Left renal cortex interstitium (tissue), 4 donors: ENCODE measurements at places on chromosomes 4 and X.

DNA sequence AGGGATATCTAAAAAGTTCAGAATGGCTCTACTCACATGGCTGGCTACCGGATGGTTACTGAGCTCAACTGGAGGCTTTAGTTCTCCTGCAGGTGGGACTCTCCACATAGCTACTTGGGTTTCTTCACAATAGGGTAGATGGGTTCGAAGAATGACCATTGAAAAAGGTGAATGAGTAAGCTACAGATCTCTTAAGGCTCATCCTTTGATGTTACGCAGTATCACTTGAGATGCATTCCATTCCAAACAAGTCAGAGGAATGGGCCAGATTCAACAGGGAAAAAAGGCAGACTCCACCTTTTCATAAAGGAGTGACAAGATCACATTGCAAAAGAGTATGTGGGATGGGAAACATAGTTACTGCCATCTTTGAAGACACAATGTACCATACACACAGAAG, 52.6 kb downstream of the DDX53 start:
- DNase-seq = no peak

DNA sequence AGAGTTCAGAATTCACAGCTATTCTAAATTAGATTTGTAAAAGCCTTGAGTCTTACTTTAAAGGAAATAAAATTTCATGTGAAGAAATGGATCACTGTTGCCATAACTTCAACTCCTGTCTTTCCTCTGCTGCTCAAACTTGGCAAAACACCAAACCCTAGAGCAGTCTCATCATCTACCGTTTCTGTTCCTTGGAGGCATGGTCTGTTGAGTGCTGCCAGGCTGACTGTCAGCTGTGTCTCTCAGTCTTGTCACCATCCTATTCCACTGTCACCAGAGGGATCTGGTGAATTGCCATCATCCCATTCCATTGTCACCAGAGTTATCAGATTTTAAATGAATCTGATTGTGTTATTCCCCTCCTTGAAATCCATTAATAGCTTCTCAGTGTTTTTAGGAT, 55.6 kb downstream of the STIM2 start:
- no peak for DNase-seq

- DNase-seq = no peak
These were observed 52.5 kb upstream of the PROM1 start for GRCh38 chr4:16136311-16136710.

- no peak for DNase-seq
These were observed 165.4 kb upstream of the NDST4 start for GRCh38 chr4:115278830-115279229.

DNA sequence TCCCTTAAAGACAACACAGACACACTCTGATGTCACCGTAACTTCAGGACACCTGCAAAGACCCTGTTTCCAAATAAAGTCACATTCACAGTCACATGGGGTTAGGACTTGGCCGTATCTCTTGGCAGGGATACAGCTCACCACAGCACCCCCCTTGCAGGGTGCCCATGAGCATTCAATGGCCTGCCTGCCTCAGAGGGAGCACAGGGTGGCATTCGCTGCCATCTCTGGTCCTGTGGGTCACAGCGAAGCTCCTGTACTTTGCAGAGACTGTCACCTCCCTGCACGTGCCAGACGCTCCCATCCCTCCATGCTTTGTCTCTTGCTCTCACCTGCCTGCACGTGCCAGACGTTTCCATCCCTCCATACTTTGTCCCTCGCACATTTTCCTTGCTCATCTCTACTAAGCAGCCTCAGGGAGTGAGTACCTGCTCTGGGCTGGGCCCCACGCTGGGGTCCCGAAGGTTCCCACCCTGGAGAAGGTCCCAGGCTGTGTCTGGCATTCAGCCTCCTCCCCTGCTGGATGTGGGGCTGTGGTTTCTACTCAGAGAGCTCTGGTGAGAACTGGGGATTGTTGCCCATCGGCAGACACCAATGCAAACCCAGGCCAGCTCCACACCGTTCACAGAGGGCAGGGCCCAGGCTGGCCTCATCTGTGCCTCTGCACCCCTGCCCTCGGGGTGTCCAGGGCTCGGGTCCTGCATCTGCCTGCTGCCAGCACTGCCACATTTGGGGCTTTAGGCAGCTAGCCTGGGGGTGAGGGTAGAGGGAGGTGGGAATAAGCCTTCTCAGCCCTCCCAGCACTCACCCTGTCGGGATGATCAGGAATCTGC, 15.8 kb downstream of the HTRA3 start:
- no peak for DNase-seq

DNA sequence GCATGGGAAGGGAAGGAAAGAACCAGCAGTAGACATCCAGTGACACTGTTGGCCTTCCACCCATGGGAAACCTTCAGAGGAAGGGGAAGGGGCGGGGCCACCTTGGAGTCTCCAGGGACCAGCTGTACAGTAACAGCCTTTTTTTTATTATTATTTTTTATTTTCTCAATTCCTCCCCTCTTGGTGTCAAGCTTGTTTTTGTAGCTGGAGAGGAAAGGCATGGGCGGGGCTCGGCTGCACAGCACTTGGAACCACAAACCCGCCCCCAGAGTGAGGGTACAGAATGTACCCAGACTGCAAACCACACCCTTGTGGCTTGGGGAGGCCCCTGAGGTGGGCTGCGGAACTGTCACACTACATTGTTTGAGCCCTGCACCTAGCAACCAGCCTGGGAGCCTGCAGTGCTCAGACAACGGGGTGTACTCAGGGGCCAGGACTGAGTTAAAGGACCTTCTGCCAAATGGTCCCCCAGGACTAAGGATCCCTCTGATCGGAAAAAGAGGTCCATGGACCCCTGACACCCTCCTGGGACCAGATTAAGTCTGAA, 45.7 kb downstream of the PRPS1 start:
- DNase-seq = no peak

DNA sequence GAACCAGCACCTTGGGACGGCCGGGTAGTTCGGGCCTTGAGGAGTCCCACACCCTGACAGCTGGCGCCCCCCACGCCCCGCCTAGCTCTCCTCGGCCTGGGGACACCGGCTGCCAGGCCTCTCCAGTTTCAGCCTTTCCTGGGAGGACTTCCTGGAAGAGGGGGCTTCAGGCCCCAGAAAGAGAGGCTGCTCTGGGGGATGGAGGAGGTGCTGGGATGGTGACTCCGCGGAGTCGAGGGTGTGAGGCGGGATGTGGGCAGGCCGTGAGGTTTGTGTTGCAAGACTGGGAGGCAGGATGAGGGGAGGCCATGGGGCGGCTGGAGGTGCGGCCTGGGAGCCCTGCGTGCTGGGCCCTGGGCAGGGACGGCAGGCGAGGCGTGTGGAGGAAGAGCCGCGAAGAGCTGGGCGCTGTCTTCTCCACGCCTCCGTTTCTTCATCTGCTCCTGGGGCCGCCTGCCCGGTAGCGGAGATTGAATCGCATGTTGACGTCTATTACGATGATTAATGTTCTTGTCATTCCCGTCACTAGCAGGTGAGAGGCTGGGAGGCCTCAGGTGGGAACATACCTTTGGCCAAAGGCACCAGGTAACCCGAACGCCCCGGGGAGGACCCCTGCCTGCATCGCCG, 918 bp upstream of the FGFRL1 start:
- DNase-seq = no peak

- no peak for DNase-seq
These were observed 112.7 kb downstream of the SH3RF1 start for GRCh38 chr4:169158046-169158445.

- no peak for DNase-seq
These were observed 50.3 kb downstream of the HMX1 start for GRCh38 chr4:8821151-8821950.

GRCh38 chr4:38086151-38086848, 126.1 kb downstream of the PTTG2 start:
- DNase-seq = no peak

- peak; percentile 68 for DNase-seq
These were observed 332.3 kb downstream of the ADGRL3 start for GRCh38 chr4:61532336-61533000.

DNA sequence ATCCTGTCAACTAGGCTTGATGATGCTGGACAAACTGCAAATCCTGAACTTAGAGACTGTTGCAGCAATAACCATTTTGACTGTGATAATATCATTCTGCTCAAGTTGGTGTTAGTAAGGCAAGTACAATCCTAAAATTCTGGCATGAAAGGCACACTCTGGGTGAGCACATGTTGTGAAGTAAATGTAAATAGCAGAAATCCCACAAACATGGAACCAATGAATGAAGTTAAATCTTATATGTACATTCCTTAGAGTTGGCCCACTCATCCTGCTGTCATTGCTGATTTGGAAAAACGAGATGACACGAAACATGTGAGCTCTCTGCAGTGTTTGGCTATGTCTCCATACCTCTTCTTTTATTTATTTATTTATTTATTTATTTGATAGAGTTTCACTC, 21.0 kb downstream of the RBM47 start:
- DNase-seq = no peak

- DNase-seq = no peak
These were observed 46.5 kb downstream of the REPS2 start for GRCh38 chrX:16992951-16993350.

GRCh38 chrX:111322231-111322855, 52.1 kb upstream of the CAPN6 start:
- DNase-seq = no peak

DNA sequence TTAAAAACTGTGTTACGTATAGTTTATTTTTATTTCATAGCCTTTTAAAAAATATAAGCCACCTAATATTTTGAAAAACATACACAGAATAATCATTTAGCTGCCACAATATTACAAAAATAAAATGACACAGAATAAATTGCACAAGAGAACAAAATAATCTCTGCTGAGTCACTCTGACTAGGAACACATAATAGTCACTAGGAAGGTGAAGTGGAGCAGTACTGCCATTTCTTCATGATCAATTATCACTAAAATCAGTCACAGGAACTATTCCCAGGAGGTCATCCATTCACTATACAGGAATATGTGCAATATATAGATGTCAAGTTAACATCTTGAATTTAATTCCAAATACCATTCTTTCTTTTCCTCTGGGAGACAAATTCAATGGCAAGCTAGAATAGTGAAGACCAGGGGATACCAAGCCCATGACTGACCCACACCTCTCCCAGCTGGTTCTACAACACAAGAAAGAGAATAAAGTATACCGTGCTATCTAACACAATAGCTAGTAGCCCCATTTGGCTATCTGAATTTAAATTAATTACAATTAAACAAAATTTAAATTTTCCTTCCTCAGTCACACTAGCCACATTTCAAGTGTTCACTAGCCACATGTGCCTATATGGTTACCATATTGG, 5.9 kb downstream of the SMIM43 start:
- no peak for DNase-seq

DNA sequence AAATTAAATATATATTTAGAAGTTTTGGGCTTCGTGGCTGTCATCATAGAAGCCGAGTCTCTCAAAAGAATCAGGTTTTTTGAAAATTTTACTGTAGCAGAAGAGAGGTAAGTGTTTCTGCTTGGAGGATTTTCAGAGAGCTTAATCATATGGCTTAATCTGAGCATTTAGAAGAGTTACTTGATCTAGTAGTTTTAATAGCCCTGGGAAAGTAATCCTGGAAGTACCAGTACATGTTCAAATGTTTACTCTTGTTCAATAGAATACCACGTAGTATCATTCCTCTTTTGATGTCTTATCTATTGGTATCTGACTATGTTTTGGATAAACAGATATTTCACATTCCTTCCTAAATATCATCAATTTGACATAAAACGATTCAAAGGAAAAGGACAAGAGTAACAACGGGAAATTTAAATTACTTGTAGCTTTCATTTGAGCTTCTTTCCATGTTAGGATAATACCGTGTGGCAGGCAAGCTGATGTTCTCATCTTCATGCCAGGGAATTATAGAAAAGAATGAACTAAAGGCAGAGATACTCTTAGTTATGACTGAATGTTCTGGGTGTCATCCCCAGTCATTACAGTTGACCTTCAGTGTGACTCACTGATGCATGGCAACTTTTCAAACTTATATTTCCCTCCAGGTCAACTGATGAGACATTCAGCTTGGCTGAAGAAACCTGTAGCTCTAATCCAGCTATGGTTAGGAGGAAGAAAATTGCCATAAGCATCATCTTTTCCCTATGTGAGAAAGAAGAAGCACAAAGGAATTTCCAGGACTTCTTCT, 89.8 kb downstream of the FNIP2 start:
- no peak for DNase-seq

GRCh38 chr4:110460074-110460746, 15.7 kb upstream of the ENPEP start:
- no peak for DNase-seq

DNA sequence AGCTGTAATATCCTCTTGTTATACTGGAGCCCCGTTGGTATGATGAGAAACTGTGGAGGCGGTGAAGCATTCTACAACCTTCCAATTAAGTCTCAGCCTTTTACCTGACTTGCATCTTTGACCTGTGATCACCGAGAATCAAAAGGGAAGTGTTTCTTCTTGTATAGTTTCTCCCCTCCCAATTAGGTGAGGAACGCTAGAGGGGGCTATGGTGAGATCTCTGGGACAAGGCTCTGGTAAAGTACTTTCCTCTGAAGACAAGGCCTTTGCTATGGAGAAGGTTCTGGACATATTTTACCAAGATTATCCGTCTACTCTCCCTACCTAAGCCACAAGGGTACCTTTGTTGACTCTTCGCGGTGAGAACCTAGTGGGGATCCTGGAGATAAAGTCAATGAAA, 111.3 kb downstream of the CBLL2 start:
- no peak for DNase-seq

GRCh38 chrX:39630344-39630743, 467.4 kb downstream of the BCOR start:
- no peak for DNase-seq

- no peak for DNase-seq
These were observed 325.5 kb upstream of the F9 start for GRCh38 chrX:139204898-139205667.

GRCh38 chr4:173273941-173274340, 60.2 kb downstream of the HMGB2 start:
- no peak for DNase-seq

- DNase-seq = no peak
These were observed 691.3 kb upstream of the PCDH7 start for GRCh38 chr4:30028826-30029225.

DNA sequence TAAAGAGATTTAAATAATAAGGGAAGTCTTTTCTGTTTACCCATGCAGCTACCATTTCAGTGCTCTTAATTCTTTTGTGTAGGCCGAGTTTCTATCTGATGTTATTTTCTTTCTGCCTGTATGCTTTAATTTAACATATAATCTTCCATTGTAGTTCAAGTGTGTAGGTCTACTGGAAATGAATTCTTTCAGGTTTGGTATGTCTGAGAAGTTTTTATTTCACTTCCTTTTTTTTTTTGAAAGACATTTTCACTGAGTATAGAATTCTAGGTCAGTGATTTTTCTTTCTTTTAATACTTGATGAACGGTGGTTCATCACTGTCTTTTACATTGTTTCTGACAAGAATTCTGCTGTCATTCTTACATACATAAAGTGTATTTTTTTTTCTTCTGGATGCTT, 42.1 kb downstream of the VAMP7 start:
- no peak for DNase-seq
